ENCODE measurements at places on chromosomes 1 and 21. TPM values are rescaled to one million over a fixed set of nuclear protein-coding genes. Genes with fewer than 3 reads are reported as not detected.

Gene ESPN
- not detected for total RNA-seq

Gene KIAA1614
- 0.57 TPM for total RNA-seq

Gene AQP10
- not detected for total RNA-seq

Gene TFF2
- not detected for total RNA-seq

Gene TEKT2
- total RNA-seq, result not detected

Gene CFHR5
- not detected for total RNA-seq

Gene LIN28A
- total RNA-seq, result 0.86 TPM

Gene ASTN1
- 2.0 TPM for total RNA-seq

Gene ATP6V1G3
- total RNA-seq, result not detected

Gene AMIGO1
- 3.7 TPM for total RNA-seq

Gene CD52
- total RNA-seq, result not detected

Measured in Daoy (cell line).